Brain microvascular endothelial cell (primary cell): ENCODE measurements at places on chromosomes 1 and 21.

GRCh38 chr1:5881526-5882222 lies 110.6 kb downstream of the NPHP4 start:
- DNase-seq: no peak

GRCh38 chr1:9589144-9589718 lies 520 bp downstream of the TMEM201 start:
- peak; percentile 26 for DNase-seq

- DNase-seq: no peak
These were observed 176.0 kb downstream of the C1orf21 start for GRCh38 chr1:184562806-184563205.

DNA sequence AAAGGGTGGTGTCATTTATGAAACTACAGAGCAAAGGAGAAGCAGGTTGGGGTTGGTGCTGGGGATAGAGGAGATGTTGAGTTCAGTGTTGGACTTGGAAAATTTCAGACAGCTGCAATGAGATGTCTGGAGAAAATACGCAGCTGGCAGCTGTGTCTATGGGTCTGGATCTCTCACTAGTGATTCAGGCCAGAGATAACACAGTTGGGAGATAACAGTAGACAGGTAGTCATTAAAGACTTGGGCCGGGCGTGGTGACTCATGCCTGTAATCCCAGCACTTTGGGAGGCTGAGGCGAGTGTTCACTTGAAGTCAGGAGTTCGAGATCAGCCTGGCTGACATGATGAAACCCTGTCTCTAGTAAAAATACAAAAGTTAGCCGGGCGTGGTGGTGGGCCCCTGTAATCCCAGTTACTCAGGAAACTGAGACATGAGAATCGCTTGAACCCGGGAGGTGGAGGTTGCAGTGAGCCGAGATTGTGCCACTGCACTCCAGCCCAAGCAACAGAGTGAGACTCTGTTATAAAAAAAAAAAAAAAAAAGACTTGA lies 2.5 kb upstream of the TFAP2E start:
- no peak for DNase-seq

- no peak for DNase-seq
These were observed 62.1 kb downstream of the HSPG2 start for GRCh38 chr1:21874778-21875547.

- DNase-seq: no peak
These were observed 51.9 kb upstream of the CYP2J2 start for GRCh38 chr1:59978511-59978910.

GRCh38 chr1:29785554-29785953 lies 549.2 kb downstream of the PTPRU start:
- DNase-seq: no peak

- no peak for DNase-seq
These were observed 19.5 kb downstream of the FOXJ3 start for GRCh38 chr1:42315500-42315899.

DNA sequence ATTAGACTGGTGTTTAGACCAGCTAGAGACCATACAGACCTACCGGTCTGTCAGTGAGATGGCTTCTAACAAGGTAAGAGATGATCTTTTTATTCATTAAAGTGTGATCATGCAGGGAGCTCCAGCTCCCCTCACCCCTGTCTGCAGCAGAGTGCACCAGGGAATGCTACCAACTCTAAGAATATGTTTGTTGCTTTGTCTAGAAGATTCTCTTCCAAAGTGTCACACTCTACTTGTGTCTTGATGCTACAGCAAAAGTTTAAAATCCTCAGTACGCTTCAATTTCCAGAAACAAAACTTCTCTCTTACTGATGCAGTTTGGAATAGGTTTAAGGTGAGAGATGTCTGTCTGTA lies 201.4 kb upstream of the SGIP1 start:
- no peak for DNase-seq

- DNase-seq: peak; percentile 25
These were observed 180.3 kb upstream of the DMRTA2 start for GRCh38 chr1:50603274-50604271.

GRCh38 chr1:1013922-1014648 lies 788 bp downstream of the ISG15 start:
- no peak for DNase-seq

DNA sequence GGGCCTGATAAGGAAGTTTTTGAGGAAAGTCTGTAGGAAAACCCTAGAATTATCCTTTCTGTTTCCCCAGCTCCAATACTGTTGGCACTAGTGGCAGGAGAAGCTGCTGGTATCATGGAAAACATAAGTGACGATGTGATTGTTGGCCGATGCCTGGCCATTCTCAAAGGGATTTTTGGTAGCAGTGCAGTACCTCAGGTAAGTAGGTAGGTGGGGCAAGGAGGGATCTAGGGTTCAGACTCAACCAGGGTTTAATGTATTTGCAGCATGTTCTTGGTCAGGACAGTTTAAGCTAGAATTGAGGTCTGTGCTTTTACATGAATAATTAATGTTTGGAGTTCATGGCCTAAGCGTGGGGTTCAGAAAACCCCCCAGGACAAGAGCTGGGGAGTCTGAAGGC lies 62.1 kb downstream of the KDM1A start:
- no peak for DNase-seq

GRCh38 chr1:23074012-23074411 lies 54.7 kb downstream of the KDM1A start:
- DNase-seq: no peak

DNA sequence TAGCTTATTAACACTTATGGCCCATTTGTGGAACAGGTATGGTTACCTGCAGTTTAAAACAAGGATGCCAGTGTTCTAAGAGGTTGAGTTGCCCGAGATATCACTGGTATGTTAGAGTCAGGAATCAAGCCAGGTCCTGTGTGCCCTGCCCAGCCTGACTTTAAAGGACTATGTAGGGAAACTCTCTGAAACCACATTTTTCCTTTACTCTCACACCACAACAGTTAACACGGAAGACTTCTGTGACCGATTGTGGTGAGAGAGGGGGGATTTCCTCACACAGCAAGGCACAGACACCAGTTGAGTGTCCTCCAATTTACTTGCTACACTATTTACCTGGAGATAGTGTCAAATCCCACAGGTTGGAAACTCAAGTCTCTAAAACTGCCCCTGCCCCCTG lies 47.8 kb downstream of the UCK2 start:
- no peak for DNase-seq
